Cardiac septum (tissue), 1 donor: ENCODE measurements at places on chromosomes 12 and 14. TPM values are rescaled to one million over a fixed set of nuclear protein-coding genes. Genes with fewer than 3 reads are reported as not detected.

Gene ESPL1
- total RNA-seq, result 0.16 TPM

Gene DEGS2
- not detected for total RNA-seq

Gene OAS1
- 4.0 TPM for total RNA-seq

Gene LRP6
- total RNA-seq, result 27.4 TPM

Gene BATF
- total RNA-seq, result 0.65 TPM

Gene TGM1
- 0.48 TPM for total RNA-seq

Gene BHLHE41
- total RNA-seq, result 33.3 TPM

Gene LRTM2
- total RNA-seq, result not detected

Gene GPX2
- not detected for total RNA-seq

Gene TAS2R8
- total RNA-seq, result not detected

Gene CDH24
- 2.6 TPM for total RNA-seq

Gene EMP1
- 118 TPM for total RNA-seq

Gene GUCY2C
- not detected for total RNA-seq

Gene RNASE3
- total RNA-seq, result not detected

Gene NINJ2
- 3.9 TPM for total RNA-seq

Gene CLEC2B
- 6.7 TPM for total RNA-seq

Gene GLIPR1L2
- 2.7 TPM for total RNA-seq

Gene ANG
- total RNA-seq, result 2.7 TPM

Gene CACNA2D4
- total RNA-seq, result 0.89 TPM

Gene MLXIP
- total RNA-seq, result 24.7 TPM

Gene SLC39A9
- 24.4 TPM for total RNA-seq

Gene LMNTD1
- total RNA-seq, result 0.51 TPM
